Activated CD8-positive, alpha-beta memory T cell treated with anti-CD3 and anti-CD28 coated beads for 1 hour (primary cell): ENCODE measurements at places on chromosomes 5 and 9.

- DNase-seq, result no peak
These were observed 31.1 kb downstream of the ATP6V0E1 start for GRCh38 chr5:173014671-173015070.

GRCh38 chr5:54148067-54148845 lies 162.1 kb downstream of the ARL15 start:
- no peak for DNase-seq

GRCh38 chr9:104905153-104905901 lies 22.6 kb downstream of the ABCA1 start:
- no peak for DNase-seq

- no peak for DNase-seq
These were observed 142.3 kb downstream of the GRIA1 start for GRCh38 chr5:153632748-153633290.

DNA sequence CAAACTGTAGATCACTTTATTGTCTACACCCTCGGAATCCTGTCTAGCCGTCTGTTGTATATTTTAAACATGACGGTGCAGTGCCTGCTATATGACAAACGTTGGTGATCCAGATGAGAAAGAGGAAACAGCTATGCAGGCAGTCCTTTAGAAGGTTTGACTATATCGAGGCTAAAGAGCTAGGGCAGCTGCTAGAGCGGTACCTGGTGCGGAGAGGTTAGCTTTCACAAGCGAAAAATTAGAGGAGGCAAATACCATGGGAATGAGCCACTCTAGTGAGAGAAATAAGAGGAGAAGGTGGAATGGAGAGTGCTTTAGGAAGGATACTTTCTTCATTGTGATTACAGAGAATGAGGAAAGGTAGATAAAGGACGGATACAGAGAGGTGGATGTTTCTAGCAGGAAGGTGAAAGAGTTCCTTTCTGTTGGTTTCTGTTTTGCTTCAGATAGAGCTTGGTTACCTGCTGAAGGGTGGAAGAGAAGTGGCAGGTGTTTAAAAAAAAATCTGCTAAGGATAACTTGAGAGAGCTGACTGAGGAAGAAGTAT lies 959 bp upstream of the FBXL17 start:
- no peak for DNase-seq

GRCh38 chr5:78215972-78216371 lies 78.5 kb downstream of the AP3B1 start:
- no peak for DNase-seq

DNA sequence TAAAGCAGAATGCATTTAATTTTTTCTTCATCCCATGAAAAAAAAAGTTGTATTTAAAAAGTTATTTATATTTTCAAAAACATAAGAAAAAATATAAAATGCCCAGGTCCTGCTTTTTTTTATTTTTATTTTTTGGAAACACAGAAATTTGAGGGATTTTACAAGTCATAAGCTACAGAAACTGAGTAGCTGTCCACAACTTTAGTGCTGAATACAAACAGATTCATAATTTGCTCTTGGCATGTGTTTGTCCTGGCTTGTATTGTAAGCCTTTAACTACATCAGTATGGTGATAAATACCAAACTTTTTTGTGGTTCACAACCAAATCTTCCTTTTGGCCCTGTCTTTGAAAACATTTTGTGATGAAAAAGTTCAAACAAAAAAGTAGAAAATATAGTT lies 7.5 kb upstream of the PLCXD3 start:
- no peak for DNase-seq

DNA sequence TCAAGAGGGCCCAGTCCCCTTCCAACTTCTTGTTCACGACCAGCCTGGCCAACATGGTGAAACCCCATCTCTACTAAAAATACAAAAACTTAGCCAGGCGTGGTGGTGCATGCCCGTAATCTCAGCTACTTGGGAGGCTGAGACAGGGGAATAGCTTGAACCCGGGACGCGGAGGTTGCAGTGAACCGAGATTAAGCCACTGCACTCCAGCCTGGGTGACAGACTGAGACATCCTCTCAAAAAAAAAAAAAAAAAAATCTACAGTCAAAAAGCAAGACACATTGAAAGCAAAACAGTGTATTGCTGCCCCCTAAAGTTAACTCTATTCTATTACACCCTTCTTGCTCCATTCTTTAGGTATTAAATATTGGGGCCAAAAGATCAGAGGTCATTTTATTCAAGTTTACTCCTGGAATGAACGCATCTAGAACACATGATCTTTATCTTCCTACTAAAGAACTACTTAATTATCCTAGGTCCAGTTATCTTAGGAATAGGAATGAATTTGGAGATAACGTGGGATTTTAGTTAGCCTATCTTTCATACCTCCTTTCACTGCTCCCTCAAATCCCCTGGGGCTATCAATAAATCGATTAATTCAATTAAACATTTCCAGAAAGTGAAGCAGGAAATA lies 2.4 kb downstream of the ATG12 start:
- DNase-seq, result no peak

DNA sequence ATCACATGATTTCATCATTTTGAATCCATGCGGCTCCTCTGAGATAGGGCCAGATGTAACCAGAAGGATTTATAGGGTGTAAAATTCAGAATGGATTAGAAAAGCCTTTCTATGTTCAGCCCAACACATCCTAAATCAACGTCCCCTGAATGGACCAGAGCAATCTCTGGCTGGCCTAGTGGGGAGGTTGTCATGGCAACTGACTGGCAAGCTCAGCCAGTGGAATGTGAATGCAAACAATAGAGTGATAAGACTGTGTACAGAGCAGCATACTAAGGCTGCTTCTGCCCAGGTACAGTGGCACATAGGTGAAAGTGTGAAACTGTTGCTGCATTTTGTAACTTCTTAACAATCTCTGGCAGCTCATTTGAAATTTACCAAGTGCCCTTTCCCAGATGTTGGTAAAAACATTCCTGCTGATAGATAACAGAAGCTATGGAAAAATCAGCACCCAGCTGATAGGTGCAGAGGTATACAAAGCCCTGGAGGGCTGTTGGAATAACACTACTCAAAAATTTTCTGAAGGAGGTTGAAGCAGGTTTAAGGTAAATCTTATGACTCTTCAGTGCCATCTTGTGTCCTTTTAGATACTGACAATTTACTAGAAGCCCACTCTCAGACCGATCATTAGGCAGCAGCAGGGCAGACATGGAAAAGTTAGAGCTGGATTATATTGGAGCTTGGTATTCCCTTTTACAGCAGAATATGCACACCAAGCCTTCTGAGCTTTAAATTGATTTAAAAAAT lies 267.2 kb downstream of the RAB3C start:
- no peak for DNase-seq

GRCh38 chr9:129052592-129052991 lies 16.2 kb downstream of the MIGA2 start:
- DNase-seq, result no peak

DNA sequence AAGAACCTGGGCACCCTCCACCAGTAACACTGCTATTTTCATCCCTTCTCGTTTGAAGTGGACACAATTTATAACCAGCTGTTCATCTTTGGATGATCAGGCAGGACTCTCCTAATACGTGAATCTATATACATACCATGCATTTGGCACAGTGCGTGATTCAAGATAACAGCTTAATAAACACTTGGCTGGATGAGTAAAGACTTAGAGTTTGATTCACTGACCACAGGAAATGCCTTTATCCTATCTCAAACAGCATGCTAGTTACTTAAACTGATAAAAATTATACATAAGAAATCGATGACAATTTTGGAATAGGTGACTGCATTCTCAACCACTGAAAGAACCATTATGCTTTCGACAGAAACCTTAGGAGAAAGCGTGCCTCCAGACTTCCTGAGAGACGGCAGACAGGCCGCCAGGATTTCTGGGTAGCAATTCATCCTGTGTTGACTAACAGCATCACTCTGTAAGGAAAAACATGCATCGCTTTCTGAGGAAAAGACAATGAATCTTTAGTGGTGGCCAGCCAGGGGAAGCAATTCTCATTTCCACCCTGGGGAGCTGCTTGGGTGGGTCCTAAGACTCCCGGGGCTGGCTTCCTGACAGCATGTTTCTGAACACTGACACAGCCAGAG lies 9.7 kb downstream of the MRPL36 start:
- DNase-seq, result no peak

DNA sequence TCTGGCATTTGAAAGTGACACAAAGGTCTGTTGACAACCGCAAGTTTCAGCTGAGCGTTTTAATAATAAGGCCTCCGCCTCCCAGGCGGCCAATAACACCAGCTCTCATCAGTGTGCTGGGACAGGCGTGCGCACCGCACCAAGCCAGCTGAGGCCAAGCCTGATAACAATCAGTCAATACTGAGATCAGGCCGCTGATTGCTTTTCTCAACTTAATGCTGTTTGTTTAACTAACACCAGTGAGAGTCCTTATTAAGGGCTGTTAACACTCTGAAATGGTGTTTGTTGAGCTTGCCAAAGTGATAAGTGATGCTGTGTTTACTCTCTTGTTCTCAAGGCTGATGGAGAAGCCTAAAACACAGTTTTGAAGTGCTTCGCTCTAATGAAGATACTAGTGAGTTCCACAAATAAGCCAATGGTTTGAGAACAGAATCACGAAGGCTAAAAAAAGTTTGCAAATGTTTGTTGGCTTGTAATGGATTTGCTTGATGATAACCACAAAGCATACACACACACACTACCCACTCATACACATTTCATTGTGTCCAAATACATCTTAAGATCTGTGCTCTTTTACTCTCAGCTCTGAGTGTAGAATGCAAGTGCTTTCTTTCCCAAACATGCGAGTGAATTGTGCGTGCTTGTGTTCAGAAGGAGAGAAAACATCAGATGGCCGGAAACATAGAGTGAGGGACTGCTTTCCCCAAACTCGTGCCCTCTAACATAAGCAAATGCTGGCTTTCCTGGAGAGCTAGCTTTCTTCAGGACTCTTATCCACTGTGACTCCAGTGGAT lies 330.4 kb upstream of the KLF4 start:
- no peak for DNase-seq

DNA sequence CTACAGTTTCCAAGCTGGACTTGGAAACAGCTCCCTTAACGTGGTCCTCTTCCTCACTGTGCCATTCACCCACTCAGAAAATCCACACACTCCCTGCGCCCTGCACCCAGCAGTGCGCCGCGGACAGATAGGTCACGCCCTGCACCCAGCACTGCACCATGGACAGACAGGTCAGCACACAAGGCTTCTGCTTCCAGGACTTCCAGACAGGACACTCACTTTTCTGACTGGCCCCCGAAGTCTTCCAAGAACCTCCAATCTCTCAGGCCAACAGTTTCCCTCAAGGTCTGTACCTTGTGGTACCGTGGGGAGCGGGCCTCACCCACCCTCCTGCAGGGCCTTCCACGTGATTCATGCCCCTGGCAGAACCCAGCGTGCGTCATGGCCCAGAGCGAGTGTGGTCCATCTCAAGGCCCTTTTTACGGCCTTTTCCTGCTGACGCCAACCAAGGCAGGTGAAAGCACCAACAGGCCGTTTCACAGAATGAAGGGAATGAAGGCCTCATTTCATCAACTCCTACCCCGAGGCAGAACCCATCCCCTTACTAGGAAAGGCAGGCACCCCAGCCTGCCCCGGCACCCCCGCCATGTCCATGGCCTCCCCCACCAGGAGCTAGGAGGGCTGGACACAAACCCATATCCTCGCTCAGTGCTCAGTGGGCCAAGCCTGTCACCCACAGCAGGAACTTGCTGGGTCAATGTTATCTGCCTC lies 17.3 kb downstream of the VAV2 start:
- no peak for DNase-seq

DNA sequence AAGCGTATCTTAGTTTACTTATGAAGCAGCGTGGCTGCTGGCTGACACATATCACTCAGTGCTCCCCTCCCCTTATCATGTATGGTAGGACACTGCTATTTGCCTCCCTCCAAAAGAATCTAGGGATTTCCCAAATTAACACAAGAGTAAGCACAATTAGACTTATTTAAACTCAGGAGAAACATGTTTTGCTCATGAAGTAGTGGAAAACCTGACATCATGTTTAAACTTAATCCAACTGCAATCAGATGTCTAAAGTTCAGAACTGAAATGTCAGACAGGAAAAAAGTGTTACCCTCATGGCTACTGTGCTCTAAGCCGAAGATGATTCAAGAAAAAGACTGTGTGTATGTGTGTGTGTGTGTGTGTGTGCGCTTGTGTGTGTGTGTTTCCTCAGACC lies 324.1 kb upstream of the TNC start:
- no peak for DNase-seq

- no peak for DNase-seq
These were observed 11.0 kb downstream of the HSPA9 start for GRCh38 chr5:138564242-138564641.

DNA sequence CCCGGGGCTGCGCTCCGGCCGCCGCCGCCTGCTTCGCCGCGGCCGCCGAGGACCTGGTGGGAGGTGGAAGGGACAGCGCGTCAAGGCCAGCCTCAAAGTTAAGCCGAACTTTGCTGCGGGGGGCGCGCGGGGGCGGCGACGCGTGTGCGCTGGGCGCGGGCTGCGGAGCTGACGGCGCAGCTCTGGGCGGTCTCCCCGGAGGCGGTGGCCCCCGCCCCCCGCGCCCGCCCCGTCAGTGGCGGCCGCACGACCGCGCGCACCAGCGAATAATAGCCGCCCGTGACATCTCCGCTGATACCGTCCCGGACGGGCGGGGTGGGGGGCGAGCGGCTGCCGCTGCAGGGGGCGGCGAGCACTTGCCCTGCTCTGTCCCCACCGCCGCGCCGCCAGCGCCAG lies 579 bp upstream of the FAM78A start:
- no peak for DNase-seq

DNA sequence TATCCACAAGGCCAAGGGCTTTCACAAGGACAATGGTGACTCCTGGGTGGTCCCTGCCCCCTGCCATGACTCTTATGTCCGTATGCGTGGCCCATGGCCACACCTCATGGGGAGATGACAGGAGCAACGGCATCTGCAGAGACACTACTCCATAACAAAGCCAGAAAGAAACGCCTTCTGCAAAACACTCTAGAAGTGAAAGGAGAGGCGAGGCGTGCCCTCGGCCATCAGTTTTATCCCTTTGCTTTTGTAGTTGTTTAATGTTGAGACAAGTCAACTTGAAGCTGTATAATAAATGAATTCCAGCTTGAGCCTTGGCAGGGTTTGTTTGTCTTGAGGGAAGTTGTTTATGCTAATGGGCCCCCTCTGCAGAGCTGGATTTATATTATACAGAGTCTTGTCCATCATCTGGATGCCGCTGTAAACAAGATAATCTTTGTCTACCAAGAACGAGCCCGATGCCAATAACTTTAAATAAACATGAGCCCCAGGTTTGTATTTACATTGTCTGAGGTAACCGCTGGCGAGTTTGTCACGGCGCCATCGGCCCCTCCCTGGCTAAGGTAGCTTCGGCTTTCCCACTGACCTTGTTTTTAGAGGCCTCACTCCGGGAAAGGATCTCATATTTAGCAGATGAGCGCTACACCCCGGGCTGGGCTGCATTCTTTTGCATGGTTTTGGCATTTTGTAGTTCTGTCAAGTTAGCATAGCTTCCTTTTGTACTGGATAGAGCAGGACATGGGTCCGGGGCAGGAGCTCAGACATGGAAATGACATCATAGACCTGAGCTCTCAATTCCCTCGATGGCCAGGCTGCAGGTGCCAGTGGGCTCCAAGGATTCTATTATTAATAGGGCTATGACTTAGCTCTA lies 165.3 kb downstream of the ERCC6L2 start:
- DNase-seq, result no peak

DNA sequence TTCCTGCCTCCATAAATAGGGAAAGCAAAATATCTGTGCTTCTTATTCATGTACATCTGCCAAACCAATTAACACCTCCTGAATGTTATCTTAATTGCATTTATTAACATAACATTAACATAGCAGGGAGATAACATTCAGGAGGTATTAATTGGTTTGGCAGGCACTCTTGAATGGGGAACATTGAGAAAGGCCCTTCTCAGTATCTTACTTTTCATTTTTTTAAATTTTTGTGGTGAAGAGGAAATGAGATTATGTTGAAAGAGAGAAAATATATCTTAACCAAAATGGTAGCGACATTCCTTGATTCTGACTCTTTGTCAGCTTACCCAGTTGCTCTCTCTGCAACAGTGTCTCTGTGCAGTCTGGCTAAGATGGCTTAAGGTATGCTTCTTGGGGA lies 100.4 kb upstream of the TLE1 start:
- DNase-seq, result no peak
